ENCODE measurements at places on chromosomes 5 and 9.

DNA sequence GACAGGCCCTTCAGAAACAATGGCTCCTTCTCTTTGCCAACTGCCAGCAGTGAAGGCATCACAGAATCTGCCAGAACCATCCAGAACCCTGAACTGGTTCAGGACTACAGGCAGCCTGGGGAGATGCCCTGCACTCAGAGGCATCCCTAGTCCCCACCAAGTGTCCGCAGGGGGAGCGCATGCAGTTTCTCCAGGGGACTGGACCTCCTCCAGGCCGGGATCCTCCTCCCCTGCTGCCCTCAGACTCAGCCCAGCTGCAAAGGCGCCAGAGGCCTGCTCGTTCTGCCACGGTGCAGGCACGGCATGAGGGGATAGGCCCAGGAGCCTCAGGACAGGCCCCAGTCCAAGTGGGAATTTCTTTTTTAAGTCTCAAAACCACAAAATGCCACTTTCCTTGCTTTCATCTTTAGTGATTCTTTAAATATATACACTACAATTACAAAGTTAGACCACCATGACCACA is 72.0 kb downstream of the SEMA4D start:
- no peak for DNase-seq

GRCh38 chr9:134220311-134220710 is 55.9 kb upstream of the RNU6ATAC start:
- DNase-seq, result no peak

DNA sequence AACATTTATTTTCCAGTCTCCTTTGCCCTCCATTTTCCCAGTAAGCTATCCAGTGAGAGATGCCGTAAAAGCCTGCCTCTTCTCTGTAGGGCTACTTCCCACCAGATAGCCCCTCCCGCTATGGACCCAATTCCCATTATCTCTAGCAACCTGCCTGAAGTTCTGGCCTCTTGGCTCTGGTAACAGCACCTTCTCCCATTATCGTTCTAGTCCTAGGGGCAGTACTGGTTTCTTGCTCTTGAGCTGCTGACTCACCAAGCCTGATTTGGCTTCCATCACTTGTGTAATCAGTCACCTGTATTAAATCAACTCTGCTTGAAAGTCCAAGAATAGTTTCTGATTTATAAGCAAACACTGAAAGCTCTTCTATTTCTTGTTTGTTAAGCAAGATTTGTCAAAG is 42.8 kb upstream of the PARP8 start:
- no peak for DNase-seq

DNA sequence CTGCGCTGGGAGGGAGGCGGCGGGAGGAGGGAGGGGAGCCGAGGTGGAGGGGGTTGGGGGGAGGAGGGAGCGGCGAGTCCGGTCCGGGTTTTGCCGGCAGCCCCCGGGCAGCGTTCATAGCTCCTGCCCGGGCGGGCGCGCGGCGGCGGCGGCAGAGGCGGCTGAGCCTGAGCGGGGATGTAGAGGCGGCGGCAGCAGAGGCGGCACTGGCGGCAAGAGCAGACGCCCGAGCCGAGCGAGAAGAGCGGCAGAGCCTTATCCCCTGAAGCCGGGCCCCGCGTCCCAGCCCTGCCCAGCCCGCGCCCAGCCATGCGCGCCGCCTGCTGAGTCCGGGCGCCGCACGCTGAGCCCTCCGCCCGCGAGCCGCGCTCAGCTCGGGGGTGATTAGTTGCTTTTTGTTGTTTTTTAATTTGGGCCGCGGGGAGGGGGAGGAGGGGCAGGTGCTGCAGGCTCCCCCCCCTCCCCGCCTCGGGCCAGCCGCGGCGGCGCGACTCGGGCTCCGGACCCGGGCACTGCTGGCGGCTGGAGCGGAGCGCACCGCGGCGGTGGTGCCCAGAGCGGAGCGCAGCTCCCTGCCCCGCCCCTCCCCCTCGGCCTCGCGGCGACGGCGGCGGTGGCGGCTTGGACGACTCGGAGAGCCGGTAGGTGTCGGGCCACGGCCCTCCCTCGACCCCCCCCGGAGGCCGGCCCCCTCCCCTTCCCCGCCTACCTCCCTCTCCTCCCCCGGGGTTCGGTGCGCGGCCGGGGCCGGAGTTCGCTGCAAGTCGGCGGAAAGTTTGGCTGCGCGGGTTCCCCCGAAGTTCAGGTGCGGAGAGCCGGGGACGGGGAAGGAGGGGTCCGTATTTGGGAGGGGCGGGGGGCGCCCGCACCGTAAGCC is at the start of gene CXXC5:
Gene CXXC5 (plus strand): TSS at position 145 of the 877 bp plus-strand sequence. CDS start 32,175 bp downstream, outside the sequence.
- DNase-seq, result no peak

GRCh38 chr5:144438237-144438636 is 267.6 kb downstream of the KCTD16 start:
- no peak for DNase-seq

GRCh38 chr9:19117039-19117716 is 10.1 kb downstream of the PLIN2 start:
- no peak for DNase-seq
